ENCODE measurements at places on chromosomes 6 and 20. TPM values are rescaled to one million over a fixed set of nuclear protein-coding genes. Genes with fewer than 3 reads are reported as not detected.

DNA sequence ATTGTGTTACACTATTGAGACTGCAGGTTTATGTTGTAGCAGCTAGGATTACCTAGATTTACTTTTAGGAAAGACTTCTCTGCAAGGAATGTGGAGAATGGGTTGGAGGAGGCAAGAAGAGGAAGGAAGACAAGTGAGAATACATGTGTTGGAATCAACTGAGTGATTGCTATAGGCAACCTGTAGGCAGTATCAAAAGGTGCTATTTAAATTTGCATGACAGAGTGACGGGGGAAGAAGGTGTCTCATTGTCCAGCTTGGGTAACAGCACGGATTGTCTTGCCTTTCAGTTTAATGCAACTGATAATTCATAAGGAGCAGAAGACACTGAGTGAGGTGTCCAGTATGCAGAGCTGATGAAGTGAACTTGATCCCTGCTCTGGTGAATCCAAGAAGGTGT is 19.4 kb downstream of the SERPINB9 start:
- no peak overlapping the region for H3K27ac ChIP-seq
- no peak overlapping the region for H3K4me3 ChIP-seq
- H3K36me3 ChIP-seq: peaks cover 1% of the 10 kb centered on the region
- no peaks in the 10 kb centered on the region for H3K4me1 ChIP-seq

The PKIB gene
- total RNA-seq: 0.30 TPM

The DAAM2 gene
- total RNA-seq: 19.1 TPM

- DNase-seq: no peak
- no peaks in the 10 kb centered on the region for H3K36me3 ChIP-seq
- H3K27ac ChIP-seq: no peak overlapping the region
These were observed 193.7 kb downstream of the QKI start for GRCh38 chr6:163608204-163608644.

DNA sequence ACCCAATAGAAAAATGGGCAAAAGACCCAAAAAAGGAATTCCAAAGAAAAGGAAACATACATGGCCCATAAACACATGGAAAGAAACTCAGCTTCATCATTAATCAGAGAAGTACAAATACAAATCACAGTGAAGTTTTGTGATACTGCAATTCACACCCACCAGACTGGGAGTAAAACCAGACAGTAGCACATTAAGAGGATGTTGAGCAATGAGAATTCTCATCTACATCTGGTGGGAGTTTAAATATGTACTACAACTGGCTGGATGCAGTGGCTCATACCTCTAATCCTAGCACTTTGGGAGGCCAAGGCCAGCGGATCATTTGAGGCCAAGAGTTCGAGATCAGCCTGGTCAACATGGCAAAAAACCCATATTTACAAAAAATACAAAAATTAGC is 125.7 kb upstream of the PHACTR1 start:
- H3K27me3 ChIP-seq: no peaks in the 10 kb centered on the region
- no peak overlapping the region for H3K27ac ChIP-seq
- H3K4me3 ChIP-seq: no peak overlapping the region
- DNase-seq: no peak

GRCh38 chr6:45590226-45590625 is 212.5 kb upstream of the SUPT3H start:
- H3K27ac ChIP-seq: no peak overlapping the region
- H3K27me3 ChIP-seq: no peaks in the 10 kb centered on the region
- H3K36me3 ChIP-seq: no peaks in the 10 kb centered on the region
- no peak overlapping the region for H3K4me3 ChIP-seq
- DNase-seq: no peak

GRCh38 chr20:41551011-41551705 is 67.0 kb downstream of the CHD6 start:
- H3K27me3 ChIP-seq: no peaks in the 10 kb centered on the region
- H3K4me1 ChIP-seq: peaks cover 3% of the 10 kb centered on the region
- DNase-seq: no peak
- H3K27ac ChIP-seq: no peak overlapping the region
- no peak overlapping the region for H3K4me3 ChIP-seq

- no peak overlapping the region for H3K4me3 ChIP-seq
- peaks cover 41% of the 10 kb centered on the region for H3K4me1 ChIP-seq
- no peaks in the 10 kb centered on the region for H3K27me3 ChIP-seq
- no peaks in the 10 kb centered on the region for H3K36me3 ChIP-seq
- peak overlapping the region; percentile 64 for H3K27ac ChIP-seq
These were observed 971.5 kb upstream of the CITED2 start for GRCh38 chr6:140345935-140346334.

The OPRM1 gene
- total RNA-seq: not detected

DNA sequence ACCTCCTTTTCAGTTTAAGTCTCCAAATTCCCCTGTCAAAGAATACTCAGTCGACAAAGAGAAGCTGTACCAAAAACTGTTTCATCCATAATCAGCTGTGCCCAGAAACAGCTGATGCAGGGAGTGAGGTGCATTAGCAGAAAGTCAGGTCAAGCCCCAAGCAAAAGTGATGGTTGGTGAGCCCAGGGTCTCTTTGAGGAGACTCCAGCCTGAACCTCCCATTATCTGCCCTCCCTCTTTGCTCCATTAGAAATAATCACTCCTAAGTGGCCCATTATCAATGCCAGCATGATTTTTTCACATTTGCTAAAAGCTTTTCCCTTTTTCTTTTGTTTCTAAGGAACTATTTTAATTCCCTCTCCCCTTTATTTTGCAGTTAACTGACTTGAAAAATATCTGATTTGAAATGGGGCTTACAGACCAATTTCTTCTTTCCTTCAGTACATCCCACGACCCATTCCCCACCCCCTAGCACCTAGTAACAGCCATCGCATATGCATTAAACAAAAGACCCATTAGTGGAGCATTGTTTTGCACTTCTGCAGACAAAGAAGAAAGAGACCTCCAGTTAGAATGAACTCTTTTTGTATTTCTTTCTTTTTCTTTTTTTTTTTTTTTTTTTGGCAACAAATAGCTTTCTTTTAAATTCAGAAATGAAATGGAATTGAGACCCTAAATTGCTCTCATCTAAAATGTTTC is 257.0 kb downstream of the GRIK2 start:
- no peak overlapping the region for H3K27ac ChIP-seq
- H3K4me3 ChIP-seq: no peak overlapping the region
- H3K36me3 ChIP-seq: no peaks in the 10 kb centered on the region

DNA sequence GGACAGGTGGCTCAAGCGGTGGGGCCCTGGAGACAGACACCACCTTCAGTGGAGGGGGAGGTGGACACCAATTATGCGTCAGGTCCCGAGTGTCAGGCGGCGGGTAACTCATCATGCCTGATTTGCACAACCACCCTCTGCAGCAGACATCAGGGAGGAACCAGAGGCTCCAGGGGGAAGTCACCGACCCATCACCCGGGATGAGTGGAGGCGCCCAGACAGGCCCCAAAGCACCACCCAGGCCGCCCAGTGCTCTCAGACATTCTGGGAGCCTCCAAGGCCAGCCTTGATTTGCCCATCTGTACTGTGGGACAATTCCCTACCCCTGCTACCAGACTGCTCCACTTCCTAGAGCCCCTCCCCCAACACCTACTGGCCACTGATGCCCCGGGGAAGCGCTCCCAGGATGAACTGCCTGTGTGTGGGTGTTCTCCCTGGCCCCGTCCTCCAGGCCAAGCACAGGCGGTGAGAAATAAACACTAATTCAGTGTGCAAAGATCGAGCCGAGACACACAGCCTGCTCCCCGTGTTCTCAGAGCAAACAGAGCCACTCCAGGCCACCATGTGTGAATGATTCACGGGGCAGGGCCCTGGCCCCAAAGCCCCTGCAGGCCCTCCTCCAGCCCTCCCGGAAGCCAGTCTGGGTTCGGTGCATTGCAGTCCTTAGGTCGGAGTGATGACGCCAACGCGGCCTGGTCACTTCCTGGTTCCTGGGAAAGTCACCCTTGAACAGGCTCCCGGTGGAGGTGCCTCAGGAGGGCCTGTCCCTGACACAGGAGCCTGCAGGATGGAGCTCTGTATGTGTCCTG is 107.2 kb downstream of the ASXL1 start:
- no peaks in the 10 kb centered on the region for H3K36me3 ChIP-seq
- H3K27ac ChIP-seq: peak overlapping the region; percentile 57
- peak; percentile 64 for DNase-seq

The CTCFL gene
- not detected for total RNA-seq

DNA sequence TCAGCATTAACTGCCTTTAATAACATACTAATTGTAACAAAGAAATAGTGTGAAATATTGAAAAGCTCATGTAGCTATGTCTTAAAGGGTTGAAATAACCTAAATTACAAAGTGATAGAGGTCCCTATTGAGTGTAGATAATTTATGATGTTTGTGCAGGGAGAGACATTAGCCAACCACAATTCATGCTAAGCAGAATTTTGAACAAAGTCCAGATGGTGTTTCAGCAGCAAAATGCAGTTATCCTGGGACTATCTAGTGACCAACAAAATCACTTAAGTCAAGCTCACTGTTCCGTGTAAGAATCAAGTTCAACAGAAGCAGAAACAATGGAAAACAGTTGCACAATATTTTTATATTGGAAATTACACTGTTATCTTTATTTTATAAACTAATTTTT is 218.5 kb downstream of the SIM1 start:
- no peaks in the 10 kb centered on the region for H3K4me1 ChIP-seq
- no peak overlapping the region for H3K27ac ChIP-seq
- H3K4me3 ChIP-seq: no peak overlapping the region
- no peaks in the 10 kb centered on the region for H3K36me3 ChIP-seq
